ENCODE measurements at places on chromosomes 1 and 21.

GRCh38 chr1:231507476-231508355 lies 20.8 kb upstream of the TSNAX start:
- no peak for DNase-seq

- no peak for DNase-seq
Measured at GRCh38 chr1:185495898-185496297, 178.9 kb upstream of the IVNS1ABP start.

- DNase-seq, result no peak
Measured at GRCh38 chr1:221239792-221240191, 360.5 kb downstream of the HLX start.

- no peak for DNase-seq
Measured at GRCh38 chr1:150574260-150575071, 4.9 kb downstream of the MCL1 start.

- no peak for DNase-seq
Measured at GRCh38 chr1:232793944-232794343, 11.3 kb upstream of the MAP10 start.

DNA sequence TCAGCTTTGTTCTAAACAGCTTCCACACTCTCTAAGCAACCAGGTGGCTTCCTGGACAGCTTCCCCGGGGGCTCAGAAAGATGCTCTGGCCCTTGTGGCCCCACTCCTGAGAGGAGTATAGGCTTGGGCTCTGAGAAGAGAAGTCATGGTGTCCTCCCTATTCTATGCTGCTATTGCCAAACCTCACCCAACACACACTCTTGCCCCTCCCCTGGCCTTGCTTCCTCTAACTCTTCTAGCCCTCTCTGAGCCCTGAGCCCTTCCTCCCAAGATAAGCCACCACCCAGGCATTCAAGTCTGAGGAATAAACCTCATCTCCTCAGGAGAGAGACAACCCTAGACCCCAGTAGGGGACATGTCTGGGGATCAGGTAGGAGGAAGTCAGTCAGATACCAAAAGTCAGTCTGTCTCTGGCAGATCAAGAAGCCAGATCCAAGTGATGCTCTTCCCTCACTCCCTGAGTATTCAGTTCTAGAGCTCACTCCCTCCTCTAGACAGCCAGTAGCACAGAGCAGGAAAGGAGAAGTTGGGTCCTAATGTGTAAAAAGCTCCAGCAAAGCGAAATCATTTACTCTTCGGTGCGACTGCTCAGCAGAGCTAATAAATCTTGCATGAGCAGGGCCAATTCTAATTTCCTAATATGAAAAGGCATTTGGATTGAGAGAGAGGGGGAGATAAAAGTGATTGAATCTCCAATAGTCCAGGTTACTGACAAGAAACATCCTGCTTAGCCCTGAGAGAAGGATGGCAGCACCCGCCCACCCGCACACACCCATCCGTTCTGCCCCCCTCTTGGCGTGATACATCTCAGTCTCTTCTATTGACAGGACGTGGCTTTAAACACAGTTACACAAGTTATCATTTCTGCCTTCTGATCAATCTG lies 50.5 kb downstream of the DMAP1 start:
- no peak for DNase-seq

- no peak for DNase-seq
Measured at GRCh38 chr1:218516526-218516925, 171.4 kb downstream of the TGFB2 start.

DNA sequence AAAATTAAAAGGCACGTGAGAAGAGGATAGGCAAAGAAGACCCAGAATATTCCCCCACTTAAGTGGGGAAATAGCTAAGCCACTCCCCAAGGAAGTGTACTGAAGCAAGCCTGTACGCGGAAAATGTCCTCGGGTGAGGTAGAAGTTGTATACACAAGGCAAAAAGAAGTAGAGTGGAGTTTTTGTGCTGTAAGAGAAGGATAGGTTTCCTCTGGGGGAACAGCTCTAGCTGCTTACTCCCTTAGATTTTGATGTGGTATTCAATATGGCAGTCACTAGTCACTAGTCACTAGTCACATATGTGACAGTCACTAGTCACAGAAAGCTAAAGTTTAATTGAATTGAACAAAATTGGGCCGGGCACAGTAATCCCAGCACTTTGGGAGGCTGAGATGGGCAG lies 7.6 kb downstream of the TXNIP start:
- no peak for DNase-seq

GRCh38 chr1:229710746-229711145 lies 84.7 kb downstream of the URB2 start:
- DNase-seq, result no peak

- DNase-seq, result no peak
Measured at GRCh38 chr1:218494449-218494852, 149.3 kb downstream of the TGFB2 start.

DNA sequence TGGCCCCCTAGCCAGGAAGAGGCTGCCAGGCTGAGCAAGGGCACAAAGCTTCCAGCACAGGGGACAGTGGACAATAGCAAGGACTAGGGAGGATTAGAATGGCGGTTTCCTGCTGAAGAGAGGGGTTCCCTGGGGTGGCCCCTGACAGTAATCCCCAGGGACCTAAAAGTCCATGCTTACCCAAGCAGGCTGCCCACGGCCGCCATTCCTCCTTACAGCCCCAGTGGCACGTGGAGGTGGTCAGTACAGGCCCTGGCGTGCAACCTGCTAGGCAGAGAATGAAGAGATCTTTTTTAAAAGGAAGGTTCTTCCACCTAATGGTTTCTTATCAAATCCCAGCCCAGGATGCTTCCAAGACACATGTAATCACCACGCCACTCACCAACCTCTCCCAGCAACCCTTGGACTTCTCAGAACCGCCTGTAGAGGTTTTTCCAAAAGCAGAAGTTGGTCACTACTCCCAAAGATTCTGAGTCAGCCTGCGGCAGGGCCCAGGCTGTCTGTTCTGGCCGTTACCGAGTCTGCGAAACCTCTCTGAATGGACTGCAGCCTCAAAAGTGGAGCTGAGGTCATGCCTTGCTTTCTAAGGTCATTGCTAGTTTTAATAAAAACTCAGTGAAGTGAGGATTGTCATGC lies 926 bp downstream of the MRPL55 start:
- no peak for DNase-seq

DNA sequence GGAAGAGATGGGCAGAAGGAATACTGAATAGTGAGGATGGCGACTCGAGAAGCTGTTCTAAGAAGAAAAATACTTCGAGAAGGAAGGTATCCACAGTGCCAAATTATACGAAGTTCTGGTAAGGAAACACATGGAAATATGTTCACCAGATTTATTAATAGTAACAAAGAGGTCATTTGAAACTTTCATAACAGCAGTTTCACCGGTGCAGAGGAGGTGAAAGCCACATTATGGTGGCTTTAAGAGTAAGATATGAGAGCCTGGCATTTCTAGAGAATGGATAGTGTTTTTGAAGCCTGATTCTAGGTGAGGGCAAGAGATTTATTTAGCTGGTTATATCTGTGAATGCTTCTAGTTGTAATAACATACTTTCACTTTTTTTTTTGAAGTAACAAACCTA lies 56.2 kb downstream of the DPYD start:
- no peak for DNase-seq

GRCh38 chr1:91031081-91031480 lies 9.2 kb upstream of the ZNF644 start:
- DNase-seq, result no peak

GRCh38 chr1:153387001-153387400 lies 3.9 kb downstream of the S100A8 start:
- DNase-seq, result no peak

GRCh38 chr21:39384674-39385298 lies 35.9 kb upstream of the HMGN1 start:
- DNase-seq, result no peak

- DNase-seq, result no peak
Measured at GRCh38 chr1:174875306-174875705, 124.4 kb upstream of the CACYBP start.

GRCh38 chr1:78587211-78587610 lies 33.0 kb upstream of the IFI44L start:
- no peak for DNase-seq

DNA sequence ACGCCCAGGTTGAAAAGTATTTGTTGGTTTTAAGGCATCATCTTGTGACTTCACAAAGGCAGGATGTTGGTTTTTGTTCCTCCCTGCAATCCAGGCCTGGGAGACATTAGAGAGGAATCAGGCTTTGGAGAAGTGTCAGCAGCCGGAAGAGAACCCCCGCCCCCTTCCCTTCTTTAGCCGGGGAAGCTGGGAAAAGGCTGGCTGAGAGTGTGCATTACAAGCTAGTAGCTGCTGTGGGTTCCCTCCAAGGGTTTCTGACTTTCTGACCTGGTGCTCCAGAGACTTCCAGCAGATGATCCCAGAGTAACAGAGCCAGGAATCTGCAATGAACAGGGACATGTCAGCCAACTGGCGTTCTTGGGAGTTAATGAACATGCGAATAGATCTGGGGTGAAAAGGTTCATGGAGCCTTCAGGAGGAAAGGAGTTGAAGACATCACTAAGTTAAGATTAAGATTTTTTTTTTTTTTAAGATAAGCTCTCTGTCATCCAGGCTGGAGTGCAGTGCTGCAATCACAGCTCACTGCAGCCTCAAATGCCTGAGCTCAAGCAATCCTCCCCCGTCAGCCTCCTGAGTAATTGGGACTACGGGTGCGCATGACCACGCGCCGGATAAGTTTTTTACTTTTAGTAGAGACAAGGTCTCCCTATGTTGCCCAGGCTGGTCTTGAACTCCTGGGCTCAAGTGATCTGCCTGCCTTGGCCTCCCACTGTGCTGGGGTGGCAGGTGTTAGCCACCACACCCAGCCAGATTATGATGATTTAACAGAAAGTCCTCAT lies 7.5 kb downstream of the DISP3 start:
- no peak for DNase-seq

GRCh38 chr1:41488040-41488951 lies 3.8 kb upstream of the EDN2 start:
- DNase-seq, result no peak

GRCh38 chr1:154324669-154325582 lies at the start of gene ATP8B2:
TSS of gene ATP8B2 (plus strand) at chr1:154325525. CDS start at chr1:154328142, 2,617 bp downstream.
- no peak for DNase-seq

DNA sequence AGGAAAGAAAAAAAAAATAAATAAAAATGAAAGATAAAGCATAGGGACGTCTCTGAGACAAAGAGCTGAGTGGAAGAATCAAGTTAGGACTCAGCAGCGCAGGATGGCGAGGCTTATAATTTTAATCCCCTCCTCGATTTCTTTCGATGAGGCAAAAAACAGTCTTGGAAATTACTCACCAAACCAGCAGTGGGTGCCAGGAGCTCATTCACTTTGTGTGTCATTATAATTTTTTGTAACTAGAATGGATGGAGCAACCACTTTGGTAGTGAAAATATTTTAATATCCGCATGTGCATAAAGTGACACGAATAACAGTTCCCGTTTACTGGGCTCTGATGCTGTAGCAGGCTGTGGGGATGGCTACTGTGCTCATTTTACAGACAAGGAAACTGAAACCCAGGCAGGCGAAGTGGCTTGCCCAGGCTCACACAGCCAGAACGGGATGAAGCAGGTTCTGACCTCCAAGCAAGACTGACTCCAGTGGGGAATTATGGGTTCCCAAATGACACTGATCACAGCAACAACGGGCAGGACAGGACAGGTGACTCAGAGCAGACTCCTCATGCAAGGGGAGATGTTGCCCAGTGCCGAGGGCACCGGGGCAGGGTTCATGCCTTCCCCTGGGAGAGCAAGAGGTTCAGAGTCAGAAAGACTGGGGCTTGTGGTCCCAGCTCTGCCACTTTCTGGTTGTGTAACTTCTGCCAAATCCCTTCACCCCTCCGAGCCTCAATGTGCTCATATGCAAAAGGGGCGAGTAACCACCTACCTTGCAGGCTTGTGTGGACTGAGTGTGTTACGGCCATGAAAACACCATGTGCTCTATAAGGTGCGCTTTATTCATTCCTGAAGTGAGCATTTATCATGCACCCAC lies 63.6 kb downstream of the RUNX3 start:
- no peak for DNase-seq

DNA sequence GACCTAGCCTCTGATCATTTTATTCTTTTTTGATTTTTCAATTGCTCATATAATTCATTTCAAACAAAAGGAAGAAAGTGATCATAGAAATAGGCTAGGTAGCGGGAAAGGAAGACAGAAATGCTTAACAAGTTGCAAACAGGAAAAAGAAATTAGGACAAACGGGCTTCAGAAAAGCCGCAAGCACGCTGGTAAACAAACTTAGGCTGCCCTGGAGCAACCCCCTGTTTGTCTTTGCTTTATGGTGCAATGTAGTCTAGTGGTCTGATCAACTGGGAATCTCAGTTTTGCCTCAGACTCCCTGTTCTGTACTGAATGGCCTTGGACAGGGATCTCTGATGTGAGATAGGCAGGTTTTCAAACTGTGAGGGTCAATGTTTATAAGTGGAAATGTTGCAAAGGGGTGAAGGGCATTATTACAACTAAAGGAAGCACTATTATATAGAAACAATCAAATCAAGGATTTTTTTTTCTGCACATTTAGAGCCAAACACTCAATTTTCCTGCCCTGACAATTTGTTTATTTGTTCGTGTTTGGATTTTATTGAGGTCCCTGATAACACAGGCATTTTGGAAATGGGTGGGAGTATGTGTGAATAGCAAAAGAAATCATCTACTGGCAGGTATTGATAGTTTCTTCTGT lies 146.8 kb upstream of the NRIP1 start:
- DNase-seq, result no peak

DNA sequence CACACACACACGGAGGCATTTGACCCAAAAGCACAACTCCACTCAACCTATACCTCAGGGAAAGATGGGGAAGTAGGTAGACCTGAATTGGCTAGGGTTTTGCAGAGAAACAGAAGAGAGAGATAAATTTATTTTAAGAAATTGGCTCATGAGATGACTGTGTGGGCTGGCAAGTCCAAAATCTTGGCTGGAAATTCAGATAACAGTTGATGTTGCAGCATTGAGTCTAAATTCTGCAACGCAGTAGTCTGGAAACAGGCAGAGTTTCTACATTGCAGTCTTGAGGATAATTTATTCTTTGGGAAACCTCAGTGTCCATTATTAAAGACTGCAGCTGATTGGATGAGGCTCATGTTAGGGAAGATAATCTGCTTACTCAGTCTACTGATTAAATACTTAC lies 4.3 kb upstream of the LCE2B start:
- no peak for DNase-seq

DNA sequence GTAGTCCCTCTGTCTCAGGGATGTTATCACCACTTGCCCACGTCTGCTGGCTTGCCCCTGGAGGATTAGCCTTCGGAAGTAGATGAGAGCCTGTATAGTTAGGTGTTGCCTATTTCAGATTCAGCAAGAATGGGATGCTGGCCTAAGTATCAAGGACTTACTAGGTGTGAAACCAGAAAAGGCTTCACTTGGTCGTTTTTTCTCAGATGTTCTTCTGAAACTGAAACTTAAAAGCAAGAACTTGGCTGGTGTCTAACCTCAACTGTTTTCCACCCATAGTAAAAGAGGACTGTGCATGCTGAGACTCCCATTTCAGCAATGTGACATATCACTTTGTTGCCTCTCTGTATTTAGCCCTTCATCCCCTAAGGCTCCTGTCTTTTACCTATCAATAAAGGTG lies 67.0 kb upstream of the LRRC53 start:
- DNase-seq, result no peak

GRCh38 chr1:61290525-61290924 lies 208.2 kb downstream of the NFIA start:
- no peak for DNase-seq

DNA sequence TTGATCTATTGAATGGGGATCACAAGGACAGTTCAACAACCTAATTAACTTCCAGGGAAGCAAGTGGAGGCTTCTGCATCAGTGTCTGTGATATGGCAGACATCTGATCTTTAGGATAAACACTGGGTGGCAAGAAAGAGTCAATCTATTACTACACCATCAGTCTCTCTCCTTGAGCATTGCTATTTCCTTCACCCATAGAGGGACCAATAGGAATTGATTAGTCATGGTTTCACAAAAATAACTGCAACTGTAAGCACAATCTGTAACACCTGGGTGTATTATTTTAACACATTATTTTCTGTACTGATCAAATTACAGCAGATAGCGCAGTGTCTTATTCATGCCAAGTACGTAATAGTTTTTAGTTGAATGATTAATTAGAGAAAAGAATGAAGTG lies 50.3 kb downstream of the USP24 start:
- DNase-seq, result no peak

Data from cortex of kidney (tissue), 1 donor.